PC-3 (cell line): ENCODE measurements at places on chromosomes 11 and 22.

- no peaks in the 10 kb centered on the region for H3K36me3 ChIP-seq
- peaks cover 9% of the 10 kb centered on the region; the same call in 1 of the 2 replicates for H3K4me1 ChIP-seq
- no peak overlapping the region for H3K27ac ChIP-seq
- no peak overlapping the region for H3K4me3 ChIP-seq
- H3K27me3 ChIP-seq: no peaks in the 10 kb centered on the region
These were observed 3.1 kb upstream of the SH3BP1 start for GRCh38 chr22:37636186-37636948.

- no peak overlapping the region for H3K4me3 ChIP-seq
- no peaks in the 10 kb centered on the region for H3K36me3 ChIP-seq
- H3K27ac ChIP-seq: no peak overlapping the region
- 0 out of 2 replicates have a peak, but pooled peaks cover 3% of the 10 kb centered on the region for H3K4me1 ChIP-seq
These were observed 4.1 kb downstream of the SLC36A4 start for GRCh38 chr11:93193731-93194130.

GRCh38 chr11:18706330-18707243 lies 8.0 kb downstream of the TMEM86A start:
- H3K4me1 ChIP-seq: no peaks in the 10 kb centered on the region

DNA sequence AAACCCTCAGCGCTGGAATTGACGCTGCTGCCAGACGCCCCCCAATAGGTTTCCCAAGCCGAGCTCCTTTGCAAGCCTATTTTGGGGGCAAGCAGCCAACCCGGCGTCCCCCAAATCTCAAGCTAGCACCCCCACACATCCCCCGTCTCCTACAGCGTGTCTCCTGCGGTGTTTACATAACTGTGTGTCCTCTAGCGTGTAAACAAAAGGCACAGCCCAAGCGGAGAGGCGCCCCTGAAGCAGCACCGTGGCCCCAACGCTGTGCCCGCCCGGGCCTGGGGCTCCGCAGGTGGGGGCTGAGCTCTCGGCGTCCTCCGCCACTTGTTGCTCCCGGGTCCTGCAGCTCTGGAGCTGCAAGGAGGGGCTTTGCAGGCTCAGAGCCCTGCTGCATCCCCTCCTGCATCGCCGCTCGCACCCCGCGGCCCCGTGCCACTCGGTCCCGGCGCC lies 1.6 kb downstream of the CADM1 start:
- H3K4me1 ChIP-seq: no peaks in the 10 kb centered on the region; the same call in 1 of the 2 replicates
- H3K27me3 ChIP-seq: peaks cover 67% of the 10 kb centered on the region
- no peaks in the 10 kb centered on the region for H3K36me3 ChIP-seq
- H3K27ac ChIP-seq: no peak overlapping the region
- no peak for DNase-seq
- peak overlapping the region; percentile 64 for H3K4me3 ChIP-seq

GRCh38 chr11:59857439-59858434 lies 8.6 kb downstream of the TCN1 start:
- DNase-seq: peak; percentile 60
- H3K27me3 ChIP-seq: no peaks in the 10 kb centered on the region
- no peaks in the 10 kb centered on the region for H3K36me3 ChIP-seq
- peak overlapping the region; percentile 21 for H3K27ac ChIP-seq
- H3K4me1 ChIP-seq: peaks cover 15% of the 10 kb centered on the region
- no peak overlapping the region for H3K4me3 ChIP-seq

- H3K4me1 ChIP-seq: no peaks in the 10 kb centered on the region
- no peak overlapping the region for H3K27ac ChIP-seq
- no peak for DNase-seq
- H3K36me3 ChIP-seq: no peaks in the 10 kb centered on the region
These were observed 4.5 kb downstream of the OR5B21 start for GRCh38 chr11:58503361-58503856.

- no peaks in the 10 kb centered on the region for H3K4me1 ChIP-seq
- no peak for DNase-seq
- H3K4me3 ChIP-seq: no peak overlapping the region
- H3K27ac ChIP-seq: no peak overlapping the region
These were observed 8.7 kb downstream of the SLC22A12 start for GRCh38 chr11:64599698-64600211.

DNA sequence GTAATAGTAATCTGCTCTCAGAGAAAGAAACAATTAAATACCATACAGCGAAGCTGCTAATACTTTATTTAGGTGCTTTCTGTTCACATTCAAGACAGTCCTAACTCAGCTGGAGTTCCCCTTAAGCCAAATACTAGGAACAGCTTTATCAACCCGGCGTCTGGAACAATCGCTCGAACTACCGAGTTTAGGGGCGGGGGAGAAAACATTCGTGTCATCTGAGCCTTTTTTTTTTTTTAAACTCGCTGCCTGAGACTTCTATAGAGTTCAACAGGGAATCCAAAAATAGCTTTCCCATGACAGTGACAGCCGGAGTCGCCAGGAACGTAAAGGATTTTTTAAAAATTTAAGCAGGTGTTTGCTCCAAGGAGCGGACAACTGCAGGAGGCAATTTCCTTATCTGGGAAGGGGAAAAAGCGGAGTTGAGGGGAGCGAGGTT lies 852 bp downstream of the TRAF6 start:
- H3K27me3 ChIP-seq: no peaks in the 10 kb centered on the region
- no peaks in the 10 kb centered on the region for H3K36me3 ChIP-seq

- no peak overlapping the region for H3K27ac ChIP-seq
- DNase-seq: no peak
- no peaks in the 10 kb centered on the region for H3K4me1 ChIP-seq
- no peak overlapping the region for H3K4me3 ChIP-seq
- no peaks in the 10 kb centered on the region for H3K36me3 ChIP-seq
These were observed 5.4 kb upstream of the OR56A4 start for GRCh38 chr11:6012035-6012668.

DNA sequence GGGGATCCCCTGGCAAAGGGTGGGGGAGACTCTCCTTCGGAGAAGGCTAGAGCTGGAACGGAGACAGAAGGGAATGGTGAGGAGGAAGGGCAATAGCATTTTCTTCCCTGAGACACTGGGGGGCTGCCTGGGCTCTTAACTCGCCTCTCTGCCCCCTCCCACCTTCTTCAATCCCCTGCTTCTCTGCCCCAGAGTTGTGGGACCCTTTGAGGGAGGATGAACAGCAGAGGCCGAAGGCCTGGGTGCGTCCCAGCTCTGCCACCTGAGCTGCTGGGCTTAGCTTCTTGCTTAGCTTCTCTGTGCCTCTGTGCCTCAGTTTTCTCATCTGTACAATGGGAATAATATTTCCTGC lies 72.4 kb downstream of the RTL6 start:
- H3K27ac ChIP-seq: no peak overlapping the region
- no peak overlapping the region for H3K4me3 ChIP-seq
- H3K27me3 ChIP-seq: no peaks in the 10 kb centered on the region
- DNase-seq: no peak
- peaks cover 3% of the 10 kb centered on the region; the same call in 1 of the 2 replicates for H3K4me1 ChIP-seq

DNA sequence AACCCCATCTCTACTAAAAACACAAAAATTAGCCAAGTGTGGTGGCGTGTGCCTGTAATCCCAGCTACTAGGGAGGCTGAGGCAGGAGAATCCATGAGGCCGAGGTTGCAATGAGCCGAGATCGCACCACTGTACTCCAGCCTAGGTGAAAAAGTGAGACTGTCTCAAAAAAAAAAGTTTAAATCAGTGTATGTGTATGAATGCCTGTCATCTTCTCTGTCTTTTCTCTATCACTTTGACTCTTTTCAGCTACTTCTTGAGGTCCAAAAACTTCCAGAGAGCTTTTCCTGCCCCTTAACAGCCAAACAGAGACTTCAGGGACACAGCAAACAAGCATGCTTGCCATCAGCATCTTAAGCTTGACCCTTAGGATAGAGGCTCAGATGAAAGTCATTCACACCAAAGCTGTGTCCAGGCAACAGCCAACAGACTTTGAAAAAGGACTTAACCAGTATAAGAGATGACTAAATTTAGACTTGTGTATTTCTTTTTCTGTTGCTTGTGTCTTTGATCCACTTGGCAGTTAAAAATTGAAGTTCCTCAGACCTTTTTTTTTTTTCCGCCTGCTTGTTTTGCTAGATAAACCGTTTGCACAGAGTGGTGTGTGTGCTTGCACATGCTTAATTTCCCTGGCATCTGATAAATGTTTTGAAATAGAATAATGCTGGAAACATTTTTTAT lies 151.9 kb downstream of the DBX1 start:
- no peaks in the 10 kb centered on the region for H3K27me3 ChIP-seq
- peaks cover 9% of the 10 kb centered on the region for H3K4me1 ChIP-seq
- no peak overlapping the region for H3K27ac ChIP-seq
- H3K4me3 ChIP-seq: no peak overlapping the region
- H3K36me3 ChIP-seq: no peaks in the 10 kb centered on the region

GRCh38 chr11:31818425-31818755 lies 7.3 kb upstream of the PAX6 start:
- DNase-seq: peak; percentile 25
- H3K27me3 ChIP-seq: no peaks in the 10 kb centered on the region
- H3K4me1 ChIP-seq: peaks cover 13% of the 10 kb centered on the region; the same call in 1 of the 2 replicates
- H3K36me3 ChIP-seq: no peaks in the 10 kb centered on the region

DNA sequence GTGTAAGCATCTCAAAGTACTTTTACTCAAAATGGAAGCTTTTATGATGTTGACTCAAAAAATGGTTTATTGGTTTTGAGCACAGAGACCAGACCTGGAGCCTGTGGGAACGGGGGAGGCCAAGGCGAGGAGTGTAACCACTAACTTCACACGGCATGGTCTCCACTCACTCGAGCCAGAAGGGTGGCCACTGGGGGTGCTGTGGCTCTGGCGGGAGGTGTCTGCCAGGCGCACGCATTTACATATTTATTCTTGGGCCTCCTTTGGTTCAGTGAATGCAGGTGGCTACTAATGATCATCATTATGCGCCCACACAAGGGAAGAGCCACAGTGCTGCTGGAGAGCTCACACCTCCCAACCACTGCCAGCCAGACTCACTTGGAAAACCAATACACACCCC lies 64.6 kb downstream of the FLRT1 start:
- H3K27me3 ChIP-seq: no peaks in the 10 kb centered on the region
- H3K4me1 ChIP-seq: no peaks in the 10 kb centered on the region
- H3K36me3 ChIP-seq: no peaks in the 10 kb centered on the region
- no peak overlapping the region for H3K4me3 ChIP-seq
- no peak for DNase-seq

DNA sequence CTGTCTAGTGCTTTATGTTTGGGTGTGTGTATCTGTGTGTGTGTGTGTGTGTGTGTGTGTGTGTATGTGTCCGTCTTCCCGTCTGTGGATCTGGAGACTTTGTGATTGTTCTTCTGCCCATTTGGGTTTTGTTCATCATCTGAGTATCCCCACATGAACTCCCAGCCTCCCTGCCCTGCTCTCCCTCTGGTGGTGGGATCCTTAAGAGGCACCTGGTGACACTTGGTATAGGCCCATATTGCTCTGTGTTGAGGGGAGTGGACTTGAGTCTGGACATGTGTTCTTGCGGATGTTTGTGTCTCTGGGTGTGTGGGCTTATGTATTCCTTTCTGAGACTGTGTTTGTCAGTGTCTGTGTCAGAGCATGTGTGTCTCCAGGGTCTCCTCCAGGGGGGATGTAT lies 15.3 kb downstream of the RCOR2 start:
- H3K4me1 ChIP-seq: no peaks in the 10 kb centered on the region
- H3K27ac ChIP-seq: no peak overlapping the region
- DNase-seq: peak; percentile 41
- no peak overlapping the region for H3K4me3 ChIP-seq
- H3K27me3 ChIP-seq: no peaks in the 10 kb centered on the region
- peaks cover 69% of the 10 kb centered on the region for H3K36me3 ChIP-seq

- peaks cover 72% of the 10 kb centered on the region for H3K4me1 ChIP-seq
- peaks cover 5% of the 10 kb centered on the region; the same call in 1 of the 2 replicates for H3K36me3 ChIP-seq
- peak overlapping the region; percentile 8 for H3K27ac ChIP-seq
- no peaks in the 10 kb centered on the region for H3K27me3 ChIP-seq
- peak overlapping the region; percentile 12; the same call in 1 of the 2 replicates for H3K4me3 ChIP-seq
These were observed 651.1 kb downstream of the METTL15 start for GRCh38 chr11:28759311-28759710.

DNA sequence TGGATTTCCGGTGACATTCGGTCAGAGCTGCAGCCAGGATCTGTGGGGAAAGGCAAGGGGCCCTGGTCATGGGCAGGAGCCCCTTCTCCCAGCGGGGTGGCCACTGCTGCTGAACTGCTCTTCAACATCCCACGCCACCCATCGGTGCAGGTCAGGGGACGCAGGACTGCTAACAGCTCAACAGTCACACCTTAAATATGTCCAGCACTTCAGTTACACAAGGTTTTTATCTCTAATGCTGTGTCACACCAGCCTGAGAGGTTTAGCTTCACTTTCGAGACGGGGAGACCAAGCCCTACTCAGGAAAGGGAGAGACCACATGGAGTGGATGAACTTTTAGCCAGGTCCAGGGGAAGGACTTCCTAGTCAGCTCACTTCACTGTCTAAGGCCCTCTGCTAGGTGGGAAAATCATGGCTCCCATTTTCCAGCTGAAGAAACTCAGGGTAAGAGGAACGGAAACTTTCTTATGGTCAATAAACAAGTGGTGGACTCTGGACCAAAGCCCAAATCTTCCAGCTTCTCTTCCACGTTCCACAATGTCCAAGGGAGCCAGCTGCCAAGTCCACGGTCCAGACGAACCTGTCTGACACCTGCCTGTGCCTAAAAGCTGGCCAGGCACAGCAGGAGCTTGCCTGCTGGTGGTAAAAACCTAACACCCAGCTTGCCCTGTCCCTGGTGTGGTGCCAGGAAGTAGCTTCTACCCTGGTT lies 21.0 kb upstream of the CHADL start:
- no peak for DNase-seq
- peaks cover 10% of the 10 kb centered on the region for H3K4me1 ChIP-seq
- no peak overlapping the region for H3K27ac ChIP-seq
- no peak overlapping the region for H3K4me3 ChIP-seq

DNA sequence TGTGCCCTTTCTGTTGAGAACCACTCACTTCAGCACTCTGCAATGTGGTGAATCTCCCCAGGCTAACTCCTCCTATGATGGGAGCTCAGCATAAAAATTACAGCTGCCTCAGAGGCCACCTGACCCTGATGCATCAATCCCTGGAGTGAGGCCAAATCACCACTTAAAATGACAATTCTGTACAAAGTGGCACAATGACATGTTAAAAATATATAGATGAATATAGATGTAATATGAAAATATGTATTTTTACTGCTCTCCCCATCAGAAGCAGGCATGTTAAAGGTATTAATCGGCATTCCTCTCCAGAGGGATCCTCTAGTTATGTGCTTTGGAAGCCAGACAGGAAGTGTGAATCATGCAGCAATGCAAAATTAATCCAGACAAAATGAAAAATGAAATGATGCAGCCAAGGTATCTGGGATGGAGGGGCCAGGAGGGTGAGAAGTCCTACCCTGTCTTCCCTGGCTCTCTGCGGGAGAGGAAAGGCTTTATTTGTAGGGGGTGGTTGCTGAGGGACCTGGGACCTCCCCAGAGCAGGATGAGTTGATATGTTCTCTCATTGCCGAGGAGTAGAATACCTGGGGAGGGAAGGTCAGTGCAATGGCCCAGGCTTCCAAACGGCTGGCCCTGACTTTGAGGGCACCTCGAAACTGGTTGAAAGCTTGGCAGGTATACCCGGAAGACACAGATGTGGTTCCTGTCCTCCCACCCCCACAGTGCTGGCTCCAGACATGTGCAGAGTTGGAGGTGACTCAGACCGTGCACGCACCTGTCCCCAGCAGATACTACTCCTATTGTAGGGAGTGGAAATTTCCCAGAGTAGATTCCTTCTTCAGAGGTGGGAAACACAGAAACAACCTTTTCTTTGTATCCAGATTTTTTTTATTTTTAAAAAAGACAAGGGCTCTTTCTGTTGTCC lies 347.9 kb upstream of the NCAM1 start:
- DNase-seq: peak; percentile 42
- no peak overlapping the region; the same call in 1 of the 2 replicates for H3K27ac ChIP-seq
- H3K4me1 ChIP-seq: peaks cover 5% of the 10 kb centered on the region; the same call in 1 of the 2 replicates

GRCh38 chr11:68303982-68304780 lies 8.2 kb upstream of the LRP5 start:
- no peak overlapping the region for H3K4me3 ChIP-seq
- DNase-seq: no peak
- H3K36me3 ChIP-seq: peaks cover 3% of the 10 kb centered on the region; the same call in 1 of the 2 replicates
